ENCODE measurements at places on chromosomes 4 and X.

DNA sequence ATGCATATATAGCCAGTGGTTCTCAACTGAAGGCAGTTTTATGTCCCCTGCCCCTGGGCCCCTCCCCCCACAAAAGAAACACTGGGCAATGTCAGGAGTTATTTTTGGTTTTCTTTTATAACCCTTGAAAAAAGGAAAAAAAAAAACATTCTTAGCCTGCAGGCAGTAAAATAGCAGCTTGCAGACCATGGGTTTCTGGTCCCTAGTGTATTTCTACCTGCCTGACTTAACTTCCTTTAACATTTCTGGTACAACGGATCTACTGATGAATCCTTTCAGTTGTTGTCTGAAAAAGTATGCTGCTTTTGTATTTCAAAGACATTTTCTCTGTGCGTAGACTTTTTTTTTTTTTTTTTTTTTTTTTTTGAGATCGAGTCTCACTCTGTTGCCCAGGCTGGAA, 11.1 kb upstream of the FAM200B start:
- DNase-seq: no peak

DNA sequence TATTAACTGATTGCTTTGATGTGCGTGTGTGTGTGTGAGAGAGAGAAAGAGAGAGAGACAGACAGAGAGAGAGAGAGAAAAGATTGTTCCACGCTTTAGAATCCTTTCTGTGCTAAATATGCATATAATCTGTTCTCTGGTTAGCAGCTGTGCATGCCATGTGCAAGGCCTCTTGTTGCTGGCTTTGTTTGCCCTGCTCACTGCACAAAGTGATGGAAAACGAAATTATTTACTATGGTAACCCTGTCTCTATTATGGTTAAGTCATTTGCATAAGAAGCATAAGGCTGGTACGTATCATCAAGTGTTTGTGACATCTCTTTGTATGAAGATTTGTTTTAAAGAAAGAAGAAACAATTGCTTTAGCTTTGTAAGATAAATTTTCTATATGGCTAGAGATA, 190.2 kb upstream of the POF1B start:
- no peak for DNase-seq

DNA sequence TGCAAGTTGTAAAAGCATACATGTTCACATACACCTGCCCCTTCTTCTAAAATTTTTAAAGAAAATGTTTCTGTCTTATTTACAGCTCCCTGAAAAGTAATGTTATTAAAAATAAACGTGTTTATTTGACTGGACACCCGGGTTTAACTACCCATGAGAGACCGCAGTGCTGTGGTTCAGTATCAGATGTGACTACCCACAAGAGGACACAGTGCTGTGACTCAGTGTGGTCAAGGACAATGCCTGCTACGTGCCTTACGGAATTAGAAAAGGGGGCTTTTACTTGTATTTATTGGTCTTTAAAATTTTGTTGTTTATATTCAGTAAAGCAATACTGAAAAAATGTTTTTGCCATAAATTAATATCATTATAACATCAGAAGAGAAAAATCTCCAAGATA, 641.4 kb downstream of the TRIML1 start:
- DNase-seq: no peak

- DNase-seq: no peak
Measured at GRCh38 chr4:94530073-94530472, 78.3 kb downstream of the PDLIM5 start.

GRCh38 chr4:120105472-120105871, 38.8 kb upstream of the MAD2L1 start:
- no peak for DNase-seq

DNA sequence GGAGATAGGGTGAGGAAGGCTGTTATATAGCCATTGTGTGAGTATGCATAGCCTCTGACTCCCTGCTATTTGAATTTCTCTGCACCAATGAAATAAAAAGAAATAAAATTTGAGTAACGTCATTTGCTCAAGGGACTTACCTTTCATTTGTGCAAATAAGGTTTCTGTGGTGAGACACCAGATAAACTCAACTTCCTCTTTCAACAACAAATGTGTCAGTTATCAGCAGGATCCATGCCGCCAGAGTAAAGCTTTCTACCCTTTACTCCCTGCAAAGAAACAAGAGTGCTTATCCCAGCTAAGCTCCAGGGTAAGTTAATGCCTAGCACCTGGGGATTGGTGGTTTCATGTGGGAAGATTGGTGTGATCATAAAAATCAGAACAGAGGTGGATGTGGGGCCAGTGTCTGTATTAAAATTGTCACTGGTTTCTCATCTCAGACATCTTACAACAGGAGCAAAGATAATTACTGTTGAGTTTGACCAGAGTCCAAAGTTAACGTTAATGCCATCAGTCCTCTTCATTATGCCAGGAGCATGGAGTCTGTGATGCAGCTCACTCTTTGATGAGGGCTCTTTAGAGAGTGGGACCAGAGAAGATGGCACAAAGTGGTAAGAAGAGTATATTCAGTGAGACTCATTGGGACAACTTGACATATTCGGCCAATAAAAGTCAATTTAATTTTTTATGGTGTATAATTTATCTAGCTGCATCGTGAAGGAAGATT, at the start of gene P2RY10:
P2RY10 (plus strand) TSS at position 206 of the 727 bp plus-strand sequence. CDS start 15,130 bp downstream, outside the sequence.
- DNase-seq: no peak

DNA sequence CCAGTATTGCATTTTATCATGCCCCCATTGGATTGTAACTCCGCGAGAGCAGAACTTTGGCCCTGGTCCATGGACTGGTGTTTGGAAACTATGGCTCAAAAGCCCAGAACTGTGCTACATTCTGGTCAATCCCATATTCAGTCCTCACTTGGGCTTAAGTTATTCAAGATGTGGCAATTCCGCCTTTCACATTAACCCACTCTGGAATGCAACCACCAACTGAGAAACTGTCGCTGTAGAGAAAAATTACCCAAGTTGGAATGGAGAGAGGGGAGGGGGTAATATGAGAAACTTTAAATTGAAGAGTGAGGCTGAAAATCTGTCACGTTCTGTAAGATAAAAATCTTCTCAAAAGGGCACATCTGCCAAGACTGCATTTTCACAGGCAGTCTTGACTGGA, 189.6 kb upstream of the NHS start:
- DNase-seq: no peak

- no peak for DNase-seq
Measured at GRCh38 chr4:63049278-63049677, 1360.0 kb downstream of the TECRL start.

DNA sequence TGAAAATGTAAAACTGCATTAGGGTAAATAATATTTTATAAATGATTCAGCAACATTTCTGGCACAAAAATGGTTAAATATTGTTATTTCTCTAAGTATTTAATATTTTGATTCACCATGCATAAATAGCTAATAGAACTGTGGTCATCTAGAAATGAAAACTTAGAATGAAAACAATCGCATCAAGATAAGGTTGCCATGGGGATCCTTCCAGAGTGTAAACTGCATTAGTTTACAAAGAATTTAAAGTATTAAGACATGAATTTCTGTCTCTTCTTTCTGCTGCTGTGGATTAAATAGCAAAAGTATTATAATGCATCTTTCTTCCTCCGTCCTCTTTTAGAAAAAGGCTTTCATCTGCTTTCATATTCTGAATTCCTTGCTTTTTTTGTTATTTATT, 1064.6 kb upstream of the SLIT2 start:
- DNase-seq: no peak

GRCh38 chrX:2933125-2933900, 4.2 kb upstream of the ARSD start:
- no peak for DNase-seq

- DNase-seq: no peak
Measured at GRCh38 chrX:17732138-17732783, 5.0 kb upstream of the SCML1 start.

- DNase-seq: no peak
Measured at GRCh38 chr4:88630756-88631155, 38.5 kb downstream of the HERC3 start.

DNA sequence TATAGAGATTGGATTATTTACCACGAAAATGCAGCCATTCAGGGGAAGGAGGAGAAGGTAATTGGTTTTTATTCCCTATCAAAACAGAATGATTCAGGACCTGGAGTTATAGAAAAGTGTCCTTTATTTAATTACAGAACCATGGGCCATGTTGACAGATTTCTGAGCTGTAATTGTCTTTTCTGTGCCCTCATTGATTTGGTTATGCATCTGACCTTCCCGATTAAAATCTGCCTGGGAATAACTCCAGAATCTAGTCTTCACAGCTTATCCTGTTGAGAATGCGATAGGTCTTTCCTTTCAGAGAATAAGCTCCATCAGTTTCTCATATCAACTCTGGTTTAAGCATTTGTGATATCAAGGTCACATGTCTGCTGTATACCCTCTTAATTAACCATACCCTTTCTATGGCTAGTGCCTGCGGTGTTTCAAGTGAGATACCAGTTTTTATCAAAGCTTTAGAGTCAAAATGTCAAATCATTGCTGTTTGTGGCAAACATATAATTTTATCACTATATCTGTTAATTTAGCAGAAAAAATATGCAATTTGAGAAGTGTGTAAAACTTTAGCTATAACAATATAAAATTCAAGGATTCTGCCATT, 37.2 kb upstream of the ANK2 start:
- no peak for DNase-seq

DNA sequence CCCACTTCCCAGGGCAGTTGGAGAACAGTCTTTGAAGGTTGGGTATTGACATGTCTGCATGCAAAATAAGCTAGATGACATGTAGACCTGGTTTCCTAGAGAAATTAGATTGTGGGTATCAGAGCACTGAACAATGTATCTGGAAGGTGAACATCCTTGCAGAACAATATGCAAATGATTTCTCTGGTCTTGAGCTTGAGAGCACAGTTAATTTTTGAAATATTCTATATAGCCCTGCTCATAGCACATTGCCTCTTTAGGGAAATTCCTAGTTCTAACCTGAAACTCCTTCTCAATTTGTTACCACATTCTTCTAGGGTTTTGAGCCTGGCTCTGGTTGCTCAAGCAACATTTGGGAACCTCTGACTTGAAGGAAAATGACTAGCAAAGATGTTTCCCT, 41.6 kb upstream of the LAS1L start:
- no peak for DNase-seq

GRCh38 chr4:69754926-69755580, 5.4 kb downstream of the SULT1B1 start:
- DNase-seq: no peak

- no peak for DNase-seq
Measured at GRCh38 chr4:38565271-38566199, 98.5 kb upstream of the KLF3 start.

DNA sequence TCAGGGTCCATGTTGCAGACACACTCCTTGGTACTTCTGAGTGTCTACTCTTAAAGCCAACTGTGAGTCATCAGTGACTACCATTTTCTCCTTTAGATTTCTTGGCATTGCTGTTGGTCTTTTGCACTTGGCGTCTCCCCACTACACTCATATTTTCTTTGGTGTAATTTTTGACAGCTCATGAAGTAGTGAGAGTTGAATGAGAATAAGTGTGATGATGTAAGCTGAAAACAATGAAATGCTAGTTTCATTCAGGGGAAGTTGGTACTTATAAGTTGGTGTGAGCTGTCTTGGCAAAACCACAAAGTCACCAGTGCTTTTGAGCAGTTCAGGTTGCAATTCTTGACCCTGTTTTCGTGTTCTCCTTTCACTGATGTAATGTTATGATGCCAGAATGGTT, 142.9 kb upstream of the ARX start:
- DNase-seq: no peak

- DNase-seq: no peak
Measured at GRCh38 chrX:122119361-122119760, 1064.7 kb upstream of the GRIA3 start.

DNA sequence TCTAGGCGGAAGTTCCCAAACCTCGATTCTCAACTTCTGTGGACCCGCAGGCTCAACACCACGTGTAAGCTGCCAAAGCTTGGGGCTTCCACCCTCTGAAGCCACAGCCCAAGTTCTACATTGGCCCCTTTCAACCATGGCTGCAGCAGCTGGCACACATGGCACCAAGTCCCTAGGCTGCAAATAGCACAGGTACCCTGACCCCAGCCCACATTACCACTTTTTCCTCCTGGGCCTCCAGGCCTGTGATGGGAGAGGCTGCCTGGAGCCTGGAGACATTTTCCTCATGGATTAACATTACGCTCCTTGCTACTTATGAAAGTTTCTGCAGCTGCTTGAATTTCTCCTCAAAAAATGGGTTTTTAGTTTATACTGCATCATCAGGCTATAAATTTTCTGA, 479.5 kb downstream of the PCDH7 start:
- no peak for DNase-seq

- no peak for DNase-seq
Measured at GRCh38 chr4:82043809-82044137, 330.0 kb downstream of the HNRNPD start.

DNA sequence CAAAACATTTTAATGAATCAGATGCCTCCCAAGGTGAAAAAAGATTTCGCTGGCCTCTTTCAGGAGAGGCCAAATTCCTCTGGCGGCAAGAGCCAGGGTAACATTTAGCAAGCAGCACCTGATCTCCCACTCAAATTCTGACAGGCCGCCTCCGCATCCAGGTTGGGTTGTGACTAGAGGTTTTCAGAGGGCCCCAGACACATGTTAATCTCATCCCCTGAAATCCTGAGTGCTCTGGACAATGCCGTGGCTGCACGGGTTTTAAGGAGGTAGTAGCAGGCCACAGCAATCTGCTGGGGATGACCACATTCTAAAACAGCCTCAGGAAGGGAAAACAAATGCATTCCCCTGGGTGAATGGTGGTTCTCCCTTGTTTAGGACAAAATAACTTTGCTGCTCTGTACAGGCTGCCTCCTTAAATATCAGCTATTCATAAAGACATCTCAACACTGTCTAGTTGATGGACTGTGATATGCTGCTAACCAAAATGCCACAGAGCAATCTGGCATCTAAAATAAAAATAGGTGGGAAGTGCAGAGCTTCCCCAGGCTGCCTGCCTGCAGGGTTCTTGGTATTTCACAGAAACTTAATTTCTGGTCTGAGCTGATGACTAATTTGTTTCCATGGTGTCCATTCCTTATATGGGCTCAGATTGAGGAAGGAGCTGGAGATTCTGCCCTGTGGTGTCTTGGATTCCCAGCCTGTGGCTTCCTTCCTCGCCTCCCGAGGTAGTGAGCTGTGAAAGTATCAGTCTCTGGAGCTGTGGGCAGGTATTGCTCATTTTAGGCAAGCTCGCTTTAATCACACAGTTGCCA, 202.0 kb downstream of the DCLK2 start:
- DNase-seq: no peak

GRCh38 chr4:102551958-102552565, 50.9 kb downstream of the NFKB1 start:
- DNase-seq: no peak

GRCh38 chrX:108070891-108071290, 20.5 kb downstream of the PSMD10 start:
- DNase-seq: no peak

- peak; percentile 54 for DNase-seq
Measured at GRCh38 chr4:1469607-1470392, 63.6 kb upstream of the NKX1-1 start.

GRCh38 chrX:26409636-26410035, 193.7 kb downstream of the MAGEB5 start:
- no peak for DNase-seq

DNA sequence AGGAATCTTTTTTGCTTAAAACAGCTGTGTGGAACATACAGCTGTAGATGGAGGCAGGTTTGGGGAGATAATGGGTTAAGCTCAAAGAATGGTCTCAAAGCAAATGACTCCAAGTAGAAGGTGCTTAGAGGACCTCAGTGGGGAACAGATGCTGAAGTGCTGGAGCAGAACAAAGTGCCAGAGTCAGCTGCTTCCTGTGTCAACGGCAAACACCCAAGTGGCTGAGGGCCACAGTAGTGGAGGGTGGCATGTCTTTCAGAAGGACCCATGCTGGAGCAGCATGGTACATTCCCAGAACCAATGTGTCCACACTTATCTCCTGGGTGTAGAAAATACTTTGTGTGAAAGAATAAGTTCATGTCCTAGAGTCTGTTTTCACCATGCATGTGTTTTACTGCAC, 197.5 kb downstream of the CCNG2 start:
- no peak for DNase-seq
